ENCODE measurements at places on chromosomes 6 and 20.

DNA sequence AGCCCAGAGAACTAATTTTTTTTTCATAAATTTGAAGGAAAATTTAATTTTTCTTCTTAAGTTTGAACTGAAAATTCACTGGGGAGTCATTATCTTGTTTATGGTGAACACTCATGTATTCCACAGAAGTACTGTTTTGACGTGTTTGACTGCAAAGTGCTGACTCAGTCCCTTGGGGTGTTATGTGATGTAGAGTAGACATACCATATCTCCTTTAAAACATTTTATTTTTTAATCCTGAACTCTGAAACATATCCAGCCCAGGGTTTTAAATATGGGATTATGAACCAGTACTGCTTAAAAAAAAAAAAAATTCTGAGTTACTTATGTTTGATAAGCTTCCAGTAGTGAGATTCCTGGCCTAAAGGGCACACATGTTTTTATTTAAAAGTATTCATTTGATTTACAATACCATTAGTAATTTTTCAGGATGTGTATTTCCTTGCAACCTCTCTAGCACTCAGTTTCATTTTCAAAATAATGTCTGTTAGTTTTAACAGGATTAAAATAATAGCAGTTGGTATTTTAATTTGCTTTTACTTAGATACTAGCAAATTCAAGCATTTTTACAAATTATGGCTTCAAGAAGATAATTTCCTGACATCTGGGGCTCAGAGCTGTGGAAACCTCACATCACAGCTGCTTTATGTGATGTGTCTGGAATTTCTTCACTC lies 81.7 kb upstream of the PDE10A start:
- DNase-seq = no peak

GRCh38 chr6:165077876-165078275 lies 231.5 kb downstream of the C6orf118 start:
- DNase-seq = no peak

GRCh38 chr20:1654996-1655395 lies 2.6 kb downstream of the SIRPG start:
- DNase-seq = no peak

GRCh38 chr6:29964887-29965562 lies 22.7 kb downstream of the HLA-A start:
- DNase-seq = peak; percentile 62

DNA sequence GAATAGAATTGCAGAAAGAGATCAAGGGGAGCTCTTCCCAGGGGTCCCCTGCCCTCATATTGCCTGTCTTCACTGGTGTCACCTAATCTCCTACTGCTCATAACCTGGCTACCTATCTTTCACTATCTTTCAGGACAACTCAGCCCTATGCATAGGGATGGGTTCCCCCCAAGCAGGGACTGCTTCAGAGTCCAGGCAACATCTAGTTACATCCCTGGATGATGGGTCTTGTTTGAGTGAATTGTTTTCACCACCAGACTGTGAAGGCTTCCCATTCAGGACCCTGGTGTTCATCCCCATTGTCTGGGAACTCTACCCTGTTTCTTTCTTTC lies 850 bp upstream of the HECA start:
- DNase-seq = no peak

DNA sequence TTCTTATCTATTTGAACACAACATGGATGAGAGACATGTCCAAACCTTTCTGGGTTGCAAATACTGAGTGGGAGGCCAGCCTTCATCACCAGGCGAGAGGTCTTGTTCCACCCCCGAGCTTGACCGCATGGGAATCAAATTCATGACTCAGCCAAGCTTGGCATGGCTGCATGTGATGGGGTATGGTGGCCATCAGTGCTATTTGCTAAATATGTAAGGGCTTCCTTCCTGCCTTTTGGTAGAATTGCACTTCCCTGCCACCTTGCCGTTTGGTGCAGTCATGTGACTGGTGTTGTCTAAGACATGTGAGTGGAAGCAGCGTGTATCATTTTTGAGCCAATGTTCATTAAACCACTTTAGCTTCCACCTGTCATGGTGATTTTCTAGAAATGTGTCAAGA lies 508.9 kb upstream of the SULF2 start:
- DNase-seq = no peak

GRCh38 chr6:57162028-57162427 lies 10.1 kb upstream of the BAG2 start:
- no peak for DNase-seq

DNA sequence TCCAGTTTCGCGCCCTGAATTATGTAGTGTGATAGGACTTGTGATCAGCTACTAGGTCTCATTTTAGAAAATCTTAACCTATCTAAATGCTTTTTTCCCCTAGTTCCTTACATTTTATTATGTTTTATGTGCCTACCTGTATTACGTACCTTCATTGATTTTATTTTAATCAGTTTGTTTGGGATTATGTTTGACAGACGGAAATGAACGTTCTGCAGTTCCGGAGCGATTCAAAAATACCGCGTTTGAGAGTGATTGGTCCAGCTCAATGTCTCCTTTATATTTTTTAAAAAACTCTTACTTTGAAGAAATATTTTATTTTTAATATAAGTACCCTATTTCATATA lies 114.3 kb upstream of the BTN3A2 start:
- DNase-seq = no peak

DNA sequence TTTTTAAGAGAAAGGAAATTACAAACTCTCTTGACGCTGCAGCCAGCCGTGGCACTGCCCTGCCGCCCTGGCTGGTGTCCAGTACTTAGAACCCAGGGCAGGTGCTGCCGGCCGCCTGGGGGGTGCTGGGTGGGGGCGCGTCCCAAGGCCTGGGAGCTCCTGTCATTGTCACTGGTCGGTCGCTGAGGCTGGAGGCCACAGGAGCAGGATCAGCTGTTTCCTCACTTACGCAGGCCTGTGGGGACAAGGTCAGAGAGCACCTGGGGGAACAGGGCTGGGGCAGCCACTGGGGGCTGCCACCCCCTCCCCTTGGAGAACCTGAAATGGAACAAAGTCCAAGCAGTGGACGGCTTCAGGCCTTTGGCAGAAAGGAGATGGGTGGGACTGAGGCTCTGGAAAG lies 5.6 kb downstream of the BIRC7 start:
- no peak for DNase-seq

DNA sequence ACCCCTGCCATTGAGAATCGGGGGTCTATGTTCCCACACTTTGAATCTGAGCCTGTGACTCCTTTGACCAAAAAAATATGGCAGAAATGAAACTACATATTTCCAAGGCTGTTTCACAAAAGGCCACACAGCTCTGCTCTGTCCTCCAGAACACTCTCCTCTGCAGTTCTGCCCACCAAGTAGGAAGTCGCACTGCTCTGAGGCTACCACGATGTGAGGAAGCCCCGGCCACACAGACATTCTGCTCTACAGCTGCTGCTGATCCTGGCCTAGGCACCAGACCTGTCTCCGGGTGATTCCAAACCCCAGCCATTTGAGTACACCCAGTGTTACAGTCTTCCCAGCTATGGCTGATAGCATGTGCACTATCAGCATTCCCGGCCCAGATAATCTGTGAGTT lies 85.1 kb downstream of the LYRM4 start:
- DNase-seq = peak; percentile 48

- DNase-seq = no peak
Observed at GRCh38 chr6:4369616-4370015, 234.2 kb upstream of the ECI2 start.

Measured in activated naive CD8-positive, alpha-beta T cell treated with anti-CD3 and anti-CD28 coated beads, Interleukin-2, amount 10 ng/mL, durations not matched to agents 7 days and 5 days (primary cell).